Muscle of back (tissue), 13 donors: ENCODE measurements at places on chromosomes 3 and 15.

DNA sequence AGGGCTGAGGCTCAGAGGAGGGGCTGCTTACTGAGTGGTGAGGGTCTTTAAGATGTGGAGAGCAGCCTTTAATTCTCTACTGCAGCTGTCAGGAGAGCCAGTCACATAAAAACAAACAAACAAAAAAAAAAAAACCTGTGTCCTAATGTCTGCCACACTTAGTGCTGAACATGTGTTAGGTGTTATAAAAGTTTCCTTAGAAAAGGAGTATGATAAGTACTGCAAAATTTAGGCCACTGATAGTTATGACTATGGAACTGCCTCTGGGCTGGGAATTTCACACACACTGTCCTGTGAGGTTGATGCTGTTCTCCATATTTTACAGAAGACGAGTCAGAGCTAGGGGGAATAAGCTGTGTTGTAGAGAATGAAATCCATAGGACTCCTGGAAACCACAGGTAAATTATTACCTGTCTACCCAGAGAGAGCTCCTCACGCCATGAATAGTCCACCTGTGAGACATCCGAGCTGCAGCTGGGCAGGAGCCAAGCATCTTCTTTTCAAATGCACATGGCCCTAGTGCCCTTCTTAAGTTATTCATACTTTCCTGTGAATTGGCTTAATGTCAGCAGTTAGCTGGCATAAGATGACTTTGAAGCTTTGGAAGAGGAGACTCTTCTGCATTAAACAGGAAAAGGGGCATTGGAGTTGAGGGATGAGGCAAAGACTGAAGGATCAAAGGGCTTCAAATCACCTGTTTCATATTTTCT, 34.5 kb upstream of the SKOR1 start:
- DNase-seq = no peak

DNA sequence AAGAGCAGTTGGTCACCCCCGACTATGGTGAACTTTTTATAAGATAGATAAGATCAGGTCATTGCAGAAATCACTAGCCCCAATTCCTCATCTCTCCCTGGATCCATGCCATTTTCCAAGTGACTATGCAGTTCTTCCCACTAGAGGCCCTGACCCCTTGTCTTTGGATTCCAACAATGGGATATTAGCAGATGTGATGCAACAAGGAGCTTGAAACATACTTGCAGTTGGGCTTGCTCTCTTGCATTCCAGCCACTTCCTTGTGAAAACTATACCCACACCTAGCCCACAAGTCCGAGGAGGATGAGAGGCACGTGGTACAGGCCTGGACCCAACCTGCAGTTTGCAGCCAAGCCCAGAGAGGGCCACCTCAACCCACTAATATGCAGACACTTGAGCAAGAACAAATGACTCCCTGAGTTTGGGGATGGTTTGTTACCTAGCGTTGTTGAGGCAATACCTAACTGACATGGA, 60.6 kb downstream of the SUCLG2 start:
- no peak for DNase-seq

DNA sequence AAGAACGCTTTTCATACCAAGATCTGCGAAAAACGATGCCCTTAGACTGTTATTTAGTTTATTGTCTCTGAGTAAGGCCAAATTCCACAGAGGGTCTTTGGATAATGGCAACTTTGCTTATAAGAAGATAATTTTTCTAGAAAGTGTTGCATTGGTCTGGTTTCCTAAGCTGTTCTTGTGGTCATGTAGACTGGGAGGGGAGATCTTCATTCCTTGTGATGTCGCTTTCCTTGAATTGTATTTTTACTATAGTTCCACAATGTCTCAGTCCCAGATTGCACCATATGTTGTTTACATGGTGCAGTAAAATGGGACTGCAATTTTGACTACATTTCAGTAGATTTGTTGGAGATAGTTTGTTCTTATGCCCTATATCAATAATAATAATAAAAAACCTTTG, 28.8 kb upstream of the ST3GAL6 start:
- DNase-seq = no peak

GRCh38 chr3:197088370-197088769, 58.8 kb upstream of the MELTF start:
- no peak for DNase-seq
